Cardiac fibroblast (primary cell): ENCODE measurements at places on chromosomes 6 and 20.

- no peak for DNase-seq
Measured at GRCh38 chr20:18180815-18181214, 43.2 kb downstream of the KAT14 start.

DNA sequence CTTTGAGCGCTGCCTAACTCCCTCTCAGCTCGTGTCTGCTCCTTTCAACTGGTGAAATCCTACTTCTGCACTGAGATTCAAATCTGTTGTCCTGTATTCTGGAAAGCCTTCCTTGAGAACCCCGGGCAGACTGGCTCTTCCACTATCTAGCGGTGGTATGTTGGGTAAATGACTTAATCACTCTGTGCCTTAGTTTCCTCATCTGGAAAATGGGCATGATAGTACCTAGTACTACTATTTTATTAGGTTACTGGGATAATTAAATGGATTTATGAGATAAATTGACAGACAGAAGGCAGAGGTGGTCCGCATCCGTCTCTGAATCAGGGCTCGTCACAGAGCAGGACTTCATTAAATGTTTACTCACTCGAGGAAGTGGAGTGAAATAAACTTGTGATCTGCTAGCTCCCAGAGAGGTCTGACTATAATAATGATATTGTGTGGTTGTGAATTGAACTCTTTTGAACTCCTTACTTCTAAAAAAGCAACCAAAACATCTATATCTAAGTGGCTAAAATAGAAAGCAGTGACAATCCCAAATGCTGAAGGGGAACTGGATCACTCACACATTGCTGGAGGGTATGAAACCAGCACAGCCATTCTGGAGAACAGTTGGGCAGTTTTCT lies 26.6 kb downstream of the PPP1R16B start:
- DNase-seq: no peak

GRCh38 chr20:22805996-22806395 lies 221.6 kb upstream of the FOXA2 start:
- no peak for DNase-seq

GRCh38 chr6:104929353-104929752 lies 27.6 kb upstream of the LIN28B start:
- DNase-seq: no peak
